ENCODE measurements at places on chromosomes 2 and 18.
A peak's percentile ranks its signal among the peaks of the same experiment; 100 is the strongest.

GRCh38 chr2:96110621-96111256, 5.6 kb downstream of the ADRA2B start:
- DNase-seq = no peak

DNA sequence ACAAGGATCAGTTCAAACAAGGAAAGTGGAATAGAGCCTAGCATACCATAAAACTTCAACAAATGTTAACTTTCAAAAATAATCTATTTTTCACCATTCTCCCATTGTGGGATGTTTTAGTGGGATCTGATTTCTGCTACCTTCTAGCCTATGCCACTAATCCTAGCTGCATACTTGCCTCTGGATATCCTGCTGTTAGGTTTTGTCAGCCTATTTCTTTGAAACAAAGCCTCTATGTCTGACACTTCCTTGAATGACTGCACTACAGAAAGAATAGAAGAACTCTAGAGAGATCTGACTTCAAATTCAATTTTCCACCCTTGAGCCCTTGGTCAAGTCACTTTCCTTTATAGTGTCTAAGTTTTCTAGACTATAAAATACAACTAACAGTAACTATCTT, 291.5 kb downstream of the PTH2R start:
- no peak for DNase-seq

- DNase-seq = peak; percentile 29
Observed at GRCh38 chr18:45802814-45803492, 22.5 kb upstream of the SIGLEC15 start.

GRCh38 chr18:49858309-49859020, 45.1 kb upstream of the ACAA2 start:
- DNase-seq = peak; percentile 70

DNA sequence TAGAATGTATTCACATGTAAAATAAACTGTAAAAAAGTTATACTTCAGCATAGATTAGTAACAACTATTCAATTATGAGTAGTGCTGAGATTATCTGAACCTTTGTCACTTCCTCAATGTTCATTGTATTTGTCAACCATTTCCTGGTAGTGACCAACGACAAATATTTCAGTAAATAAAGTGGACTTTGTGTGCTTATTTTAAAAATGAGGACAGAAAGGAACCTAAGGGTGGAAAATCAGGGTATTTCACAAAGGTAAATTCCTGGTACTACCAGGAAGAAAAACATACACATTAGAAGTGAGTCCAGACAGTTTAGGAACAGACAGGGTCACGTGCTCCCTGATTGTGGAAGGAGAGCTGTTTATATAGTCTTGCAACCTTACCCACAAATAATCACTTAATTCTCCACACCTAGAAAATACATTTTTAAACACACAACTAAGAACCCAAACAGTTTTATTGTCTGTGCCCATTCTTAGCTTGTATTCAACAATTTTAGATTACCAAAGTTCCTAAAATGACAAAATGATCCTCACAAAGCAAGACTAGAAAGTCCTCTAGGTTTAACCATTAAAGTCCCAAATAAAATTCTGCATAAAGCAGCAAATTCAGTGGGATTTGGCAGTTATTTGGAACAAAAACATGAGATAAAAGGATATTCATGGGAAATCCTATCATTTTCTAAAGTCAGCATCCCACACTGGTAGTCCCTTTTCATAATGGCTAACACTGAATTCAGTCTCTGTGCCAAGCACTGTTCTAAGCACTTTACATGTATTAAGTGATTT, 28.2 kb downstream of the PELI1 start:
- DNase-seq = no peak

- DNase-seq = no peak
Observed at GRCh38 chr2:178363252-178363651, 87.7 kb downstream of the PRKRA start.

DNA sequence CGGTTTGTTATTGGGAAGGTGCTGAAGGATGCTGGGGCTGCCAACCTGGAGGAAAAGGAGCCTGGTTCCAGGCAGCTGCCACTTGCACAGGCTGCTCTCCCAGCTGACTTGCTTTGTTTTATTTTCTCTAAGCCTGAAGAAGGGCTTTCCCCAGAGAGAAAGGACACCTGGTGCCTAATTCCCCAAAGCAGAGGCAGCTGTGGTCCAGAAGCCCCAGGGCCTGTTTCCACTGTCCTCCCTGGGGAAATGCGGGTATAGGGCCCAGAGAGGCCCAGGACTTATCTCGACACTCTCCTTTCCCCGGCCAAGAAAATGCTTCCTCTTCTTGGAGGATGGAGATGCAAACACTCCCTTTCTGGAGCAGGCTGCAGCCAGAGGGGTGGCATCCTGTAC, 30.1 kb downstream of the INO80C start:
- DNase-seq = no peak

GRCh38 chr2:23092831-23093230, 292.1 kb upstream of the KLHL29 start:
- no peak for DNase-seq

- no peak for DNase-seq
Observed at GRCh38 chr18:73683409-73684238, 464.0 kb downstream of the FBXO15 start.

DNA sequence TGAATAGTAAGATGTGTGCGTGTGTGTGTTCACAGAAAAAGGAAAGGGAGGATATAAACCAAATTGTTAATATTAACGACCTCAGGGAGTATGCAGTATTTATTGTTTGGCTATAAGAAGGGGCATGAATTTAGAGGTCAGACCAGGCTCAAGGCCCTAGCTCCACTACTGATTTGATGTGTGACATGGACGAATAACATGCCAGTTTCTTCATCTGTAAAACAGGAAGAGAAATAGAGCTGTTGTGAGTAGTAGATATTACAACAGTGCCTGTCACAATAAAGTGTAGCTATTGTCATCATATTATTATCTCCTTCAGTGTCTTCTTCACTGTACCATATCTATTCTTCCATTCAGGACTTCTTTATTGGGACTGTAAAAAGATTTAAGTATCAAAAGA, 4.1 kb upstream of the MAT2A start:
- DNase-seq = no peak

GRCh38 chr18:46155641-46156051, 51.5 kb downstream of the HAUS1 start:
- peak; percentile 57 for DNase-seq

DNA sequence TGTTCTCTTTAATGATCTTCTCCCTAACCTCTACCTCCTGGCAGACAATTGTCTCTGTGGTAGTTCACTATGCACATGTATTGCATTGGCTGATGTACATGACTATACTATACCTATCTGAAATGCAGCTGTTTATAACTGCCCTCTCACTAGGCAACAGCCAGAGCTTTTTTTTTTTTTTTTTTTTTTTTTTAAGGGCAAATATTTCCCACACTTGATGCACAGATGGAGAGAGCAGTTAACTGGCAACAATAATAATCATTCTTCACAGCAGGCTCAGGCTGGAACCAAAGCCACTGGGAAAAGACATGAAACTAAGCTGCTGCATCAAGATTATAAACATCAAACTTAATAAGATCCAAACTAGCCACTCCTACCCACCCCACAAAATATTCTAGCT, 707.7 kb downstream of the LRP1B start:
- no peak for DNase-seq

- DNase-seq = no peak
Observed at GRCh38 chr2:101612019-101612418, 85.5 kb upstream of the MAP4K4 start.

DNA sequence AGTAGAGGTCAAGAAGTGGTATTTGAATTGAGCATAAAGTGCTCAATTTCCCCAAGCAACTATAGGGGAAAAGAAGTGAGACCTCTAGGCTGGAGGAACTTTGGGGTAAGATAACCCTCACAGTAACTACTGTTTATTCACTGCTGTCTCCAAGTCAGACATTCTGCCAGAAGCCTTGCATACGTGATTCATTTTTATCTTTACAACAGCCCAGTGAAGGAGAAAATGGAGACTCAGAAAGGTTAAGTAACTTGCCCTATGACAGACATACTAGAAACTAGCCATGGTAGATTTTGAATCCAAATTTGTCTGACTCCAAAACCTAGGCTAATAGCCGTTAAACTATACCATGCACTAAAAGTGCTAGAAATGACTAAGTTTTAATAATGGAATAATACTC, 28.4 kb downstream of the DNAJC10 start:
- no peak for DNase-seq

DNA sequence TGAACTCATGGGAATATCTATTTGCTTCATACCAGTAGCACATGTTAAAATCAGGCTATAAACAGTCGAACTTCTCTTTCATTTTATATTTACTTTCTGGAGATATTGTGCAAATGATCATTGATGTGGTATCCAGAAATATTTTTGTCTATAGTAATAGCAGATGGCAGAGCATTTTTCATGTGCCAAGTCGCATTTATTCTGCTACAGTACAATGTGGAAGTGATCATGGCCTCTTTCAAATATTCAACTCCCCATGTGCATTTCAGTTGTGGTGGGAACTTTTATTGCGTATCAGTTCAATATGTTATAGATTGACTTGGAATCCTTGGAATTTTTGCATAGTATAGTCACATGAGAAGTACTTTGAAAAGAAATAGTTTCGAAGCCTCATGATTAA, 57.4 kb downstream of the RHBDD1 start:
- no peak for DNase-seq

GRCh38 chr2:232349546-232349945, 29.0 kb upstream of the ALPP start:
- DNase-seq = no peak

DNA sequence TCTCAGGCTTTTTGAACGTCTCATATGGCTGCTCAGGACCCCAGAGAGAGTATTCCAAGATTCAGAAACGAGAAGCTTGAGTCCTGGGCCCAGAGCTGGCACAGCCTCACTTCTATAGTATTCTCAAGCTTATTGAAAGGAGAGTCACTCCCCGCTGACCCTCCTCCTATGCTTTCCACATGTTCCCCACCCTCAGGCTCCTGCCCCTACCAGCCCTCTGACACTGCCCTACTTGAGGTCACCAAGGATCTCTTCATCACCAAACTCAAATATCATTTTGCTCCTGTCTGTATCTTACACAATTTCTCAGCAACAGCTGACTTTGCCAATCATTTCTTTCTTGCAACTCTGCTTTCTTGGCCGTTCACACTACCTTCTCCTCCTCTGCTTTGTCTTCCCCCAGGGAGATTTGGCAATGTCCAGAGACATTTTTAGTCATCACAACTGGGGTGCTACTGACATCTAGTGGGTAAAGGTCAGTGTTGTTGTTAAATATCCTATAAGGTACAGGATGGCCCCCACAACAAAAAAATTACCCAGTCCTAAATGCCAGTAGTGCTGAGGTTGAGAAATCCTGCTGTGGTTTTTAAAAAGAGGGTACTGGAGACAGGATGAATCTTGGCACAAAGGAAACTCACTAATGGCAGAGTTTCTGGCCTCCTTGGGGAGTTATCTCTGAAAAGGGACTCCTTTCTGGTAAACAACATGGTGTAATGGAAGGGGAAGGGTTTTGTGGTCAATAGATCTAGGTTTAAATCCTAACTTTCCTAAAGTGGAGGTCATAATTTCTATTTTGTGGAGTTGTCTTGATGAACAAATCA, 26.9 kb upstream of the INSIG2 start:
- DNase-seq = no peak

- no peak for DNase-seq
Observed at GRCh38 chr2:113992090-113992489, 102.2 kb downstream of the ACTR3 start.

DNA sequence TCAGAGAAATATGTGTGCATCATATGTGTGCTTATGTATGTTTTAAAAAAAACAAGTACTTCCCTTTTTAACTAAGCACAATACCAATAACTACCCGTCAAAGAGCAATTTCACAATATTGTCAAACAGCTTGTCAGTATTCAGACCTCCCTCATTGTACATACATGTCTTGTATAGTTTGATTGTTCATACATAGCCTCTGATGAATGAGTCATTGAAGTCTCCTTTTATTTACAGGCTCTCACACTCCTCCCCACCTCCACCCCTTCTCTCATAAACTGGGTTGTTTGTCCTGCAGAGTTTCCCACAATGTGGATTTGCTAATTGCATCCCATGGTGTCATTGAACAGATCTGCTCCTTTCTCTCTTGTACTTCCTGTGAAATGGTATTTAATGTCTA, 132.8 kb upstream of the L3MBTL4 start:
- DNase-seq = no peak

DNA sequence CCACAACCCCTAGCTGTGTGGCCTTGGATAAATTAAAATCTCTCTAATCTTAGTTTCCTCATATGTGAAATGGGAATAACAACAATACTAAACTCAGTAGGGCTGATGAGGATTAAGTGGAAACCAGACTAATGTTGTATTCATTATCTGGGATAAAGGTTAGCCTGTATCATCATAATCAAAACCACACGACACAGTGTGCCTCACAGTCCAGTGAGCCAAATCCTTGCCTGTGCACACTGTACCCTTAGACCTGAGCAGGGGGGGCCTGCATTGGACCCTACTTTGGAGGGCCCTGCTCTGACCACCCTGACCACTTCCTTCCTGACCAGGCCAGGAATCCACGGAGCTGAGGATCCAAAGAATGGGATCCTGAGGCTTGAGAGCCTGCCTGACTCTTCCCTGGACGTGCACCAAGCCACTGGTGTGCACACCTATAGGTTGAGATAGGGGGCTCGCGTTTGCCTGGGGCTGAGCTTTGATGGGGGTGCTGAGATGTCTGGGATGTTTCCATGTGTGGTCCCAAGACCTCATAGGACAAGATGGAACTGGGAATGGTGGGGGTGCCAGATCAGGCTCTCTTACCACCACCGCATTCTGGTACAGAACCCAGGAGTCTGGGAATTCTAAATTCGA, 69.7 kb downstream of the TGOLN2 start:
- no peak for DNase-seq

- no peak for DNase-seq
Observed at GRCh38 chr18:39776766-39777165, 2178.3 kb upstream of the PIK3C3 start.

DNA sequence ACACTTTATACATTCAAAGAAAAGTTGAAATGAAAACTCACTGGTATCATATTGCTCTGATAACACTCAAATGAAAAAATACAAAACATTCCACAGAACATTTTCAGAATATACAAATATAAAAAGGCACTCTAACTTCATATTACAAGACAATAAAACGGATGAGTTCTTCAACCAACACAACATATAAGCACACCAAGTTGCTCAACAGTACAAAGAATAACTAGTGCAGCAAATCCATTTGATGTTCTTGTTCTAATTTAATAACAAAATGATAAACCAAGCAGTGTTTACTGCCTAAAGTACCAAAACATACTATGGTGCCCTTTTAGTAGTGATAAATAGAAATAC, 60.8 kb upstream of the PGAP1 start:
- no peak for DNase-seq

All from stimulated activated CD4-positive, alpha-beta T cell treated with anti-CD3 and anti-CD28 coated beads, Interleukin-15, amount 100 ng/mL, for 24 hours (primary cell).